Lung microvascular endothelial cell (primary cell): ENCODE measurements at places on chromosomes 5 and 9.
A peak's percentile ranks its signal among the peaks of the same experiment; 100 is the strongest.

- DNase-seq: peak; percentile 76
Measured at GRCh38 chr5:52702877-52703276, 84.8 kb upstream of the ITGA1 start.

GRCh38 chr5:123028222-123028621, 8.3 kb downstream of the PPIC start:
- DNase-seq: no peak

GRCh38 chr5:157446412-157446935, 13.5 kb upstream of the NIPAL4 start:
- DNase-seq: no peak

DNA sequence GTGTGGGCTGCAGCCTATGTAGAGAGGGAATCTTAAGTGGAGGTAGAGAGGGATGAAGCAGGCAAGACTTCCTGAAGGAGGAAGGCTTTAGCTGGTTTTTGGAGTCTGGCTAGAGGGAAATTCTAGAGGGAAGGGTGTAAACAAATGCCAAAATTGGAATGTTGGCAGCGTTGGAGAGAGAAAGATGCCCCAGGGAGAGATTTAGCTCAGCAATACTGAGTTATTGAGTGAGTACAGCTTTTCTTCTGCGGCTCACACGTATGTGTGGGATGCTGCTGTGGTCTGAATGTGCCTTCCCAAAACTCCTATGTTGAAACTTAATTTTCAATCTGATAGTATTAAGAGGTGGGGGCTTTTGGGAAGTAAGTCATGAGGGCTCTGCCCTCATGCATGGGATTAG, 24.5 kb upstream of the GLRA1 start:
- DNase-seq: no peak

DNA sequence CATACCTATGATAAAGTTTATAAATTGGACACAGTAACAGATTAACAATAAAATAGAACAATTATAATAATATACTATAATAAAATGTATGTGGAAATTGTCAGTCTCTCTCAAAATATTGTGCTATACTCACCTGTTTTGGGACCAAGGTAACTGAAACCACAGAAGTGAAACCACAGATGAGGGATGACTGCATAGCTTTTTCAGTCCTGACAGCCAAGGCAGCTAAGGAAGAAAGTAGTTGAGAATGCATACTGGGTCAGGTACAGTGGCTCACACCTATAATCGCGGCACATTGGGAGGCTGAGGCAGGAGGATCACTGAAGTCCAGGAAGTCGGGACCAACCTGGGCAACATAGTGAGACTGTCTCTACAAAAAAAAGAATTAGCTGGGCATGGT, 8.9 kb downstream of the SRP19 start:
- DNase-seq: no peak

DNA sequence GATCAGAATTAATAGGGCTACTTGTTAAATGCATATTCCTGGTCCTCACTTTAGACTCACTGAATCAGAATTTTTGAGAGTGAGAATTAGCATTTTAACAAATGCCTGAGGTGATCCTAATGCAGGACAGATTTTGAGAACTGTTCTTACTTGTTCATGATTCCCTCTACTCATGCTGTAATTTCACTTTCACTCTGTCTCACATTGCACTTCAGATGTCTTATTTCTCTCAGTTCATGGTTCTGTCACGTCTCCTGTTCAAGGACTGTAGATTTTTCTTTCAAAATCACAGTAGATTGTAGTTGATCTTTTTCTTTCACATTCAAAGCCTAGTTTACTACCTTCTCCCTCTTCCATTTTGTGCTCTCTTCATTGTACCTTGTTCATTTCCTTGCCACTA, 54.3 kb downstream of the ADGRV1 start:
- no peak for DNase-seq

DNA sequence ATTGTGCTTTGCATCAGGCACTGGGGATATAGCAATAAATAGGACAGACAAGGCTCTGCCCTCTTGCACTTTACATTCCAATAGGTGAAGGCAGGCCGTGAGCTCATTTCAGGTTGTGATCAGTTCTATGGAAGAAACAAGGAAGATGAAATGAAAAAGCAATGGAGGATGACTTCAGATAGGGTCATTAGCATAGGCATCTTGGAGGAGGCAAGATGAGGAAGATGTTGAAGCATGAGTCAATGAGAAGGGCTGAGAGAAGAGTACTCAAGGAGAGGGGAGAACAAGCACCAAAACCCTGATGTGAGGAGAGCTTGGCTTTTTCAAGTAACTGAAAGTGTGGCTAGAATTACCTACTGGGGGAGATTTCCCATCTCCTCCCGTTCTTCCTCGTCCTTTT, 5.0 kb upstream of the SPARC start:
- no peak for DNase-seq

DNA sequence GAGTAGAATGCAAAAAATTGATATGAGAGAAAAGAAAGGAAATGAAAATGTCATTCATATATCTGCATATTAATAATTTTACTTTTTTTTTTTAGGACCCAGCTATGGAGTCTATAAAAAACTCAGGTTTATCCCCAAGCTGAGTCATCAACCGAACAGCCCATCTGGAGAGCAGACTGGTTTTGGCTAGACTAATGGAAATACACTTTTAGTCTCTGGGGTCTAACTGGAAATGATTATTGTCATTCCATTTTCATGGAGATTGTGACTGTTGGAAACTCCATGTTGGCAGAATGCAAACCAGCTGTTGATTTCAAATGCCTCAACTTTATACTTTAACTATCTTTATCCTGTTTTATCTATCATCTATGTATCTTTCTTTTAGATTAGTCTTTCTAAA, 28.7 kb downstream of the ANXA1 start:
- peak; percentile 36 for DNase-seq

- DNase-seq: peak; percentile 30
Measured at GRCh38 chr9:113886466-113886865, 10.4 kb downstream of the ZNF618 start.

DNA sequence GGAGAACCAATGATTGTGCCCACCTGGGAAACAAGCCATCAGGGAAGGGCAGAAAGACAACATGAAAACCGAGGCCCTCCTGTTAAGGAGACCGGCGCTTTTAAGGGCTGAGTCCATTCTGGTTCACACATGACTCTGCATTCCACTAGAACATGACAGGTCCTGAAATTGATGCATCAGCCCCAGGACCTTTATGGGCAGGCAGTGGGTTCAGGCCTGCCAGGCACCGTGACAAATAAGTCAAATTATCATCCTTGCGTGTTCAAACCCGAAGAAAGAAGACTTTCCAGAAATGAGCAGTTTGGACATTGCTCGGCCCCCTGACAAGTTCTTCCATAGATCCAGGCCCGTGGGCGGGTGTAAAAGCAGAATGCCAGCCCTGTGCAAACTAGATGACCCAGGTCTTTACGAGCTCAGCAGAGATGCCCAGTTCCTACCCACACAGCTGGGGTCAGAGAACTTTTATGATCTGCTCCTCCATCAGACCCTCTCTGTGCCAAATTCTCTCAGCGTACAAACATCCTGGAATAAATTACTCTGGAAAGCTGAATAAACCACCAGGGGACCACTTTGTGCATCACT, 295.5 kb upstream of the WWC1 start:
- no peak for DNase-seq

- DNase-seq: no peak
Measured at GRCh38 chr5:159765135-159765433, 151.2 kb upstream of the ADRA1B start.

DNA sequence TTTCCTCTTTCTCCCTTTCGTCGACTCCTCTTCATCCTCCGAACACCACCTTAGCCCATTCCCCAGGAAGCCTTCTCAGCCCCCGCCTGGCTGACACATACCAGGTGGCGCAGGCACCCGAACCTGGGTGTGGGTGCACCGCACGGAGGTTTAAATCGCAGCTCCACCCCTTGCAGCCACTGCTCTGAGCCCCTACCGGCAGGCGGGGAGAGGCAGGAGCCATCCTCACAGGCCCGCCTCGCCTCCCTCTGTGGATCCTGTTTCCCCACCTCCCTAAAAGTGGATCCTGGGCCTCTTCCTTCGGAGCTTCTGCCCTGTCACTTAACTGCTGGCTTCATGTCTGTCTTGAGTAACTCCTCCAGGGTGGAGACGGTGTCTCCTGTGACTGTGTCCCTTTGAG, 110.7 kb downstream of the OLFM1 start:
- no peak for DNase-seq

DNA sequence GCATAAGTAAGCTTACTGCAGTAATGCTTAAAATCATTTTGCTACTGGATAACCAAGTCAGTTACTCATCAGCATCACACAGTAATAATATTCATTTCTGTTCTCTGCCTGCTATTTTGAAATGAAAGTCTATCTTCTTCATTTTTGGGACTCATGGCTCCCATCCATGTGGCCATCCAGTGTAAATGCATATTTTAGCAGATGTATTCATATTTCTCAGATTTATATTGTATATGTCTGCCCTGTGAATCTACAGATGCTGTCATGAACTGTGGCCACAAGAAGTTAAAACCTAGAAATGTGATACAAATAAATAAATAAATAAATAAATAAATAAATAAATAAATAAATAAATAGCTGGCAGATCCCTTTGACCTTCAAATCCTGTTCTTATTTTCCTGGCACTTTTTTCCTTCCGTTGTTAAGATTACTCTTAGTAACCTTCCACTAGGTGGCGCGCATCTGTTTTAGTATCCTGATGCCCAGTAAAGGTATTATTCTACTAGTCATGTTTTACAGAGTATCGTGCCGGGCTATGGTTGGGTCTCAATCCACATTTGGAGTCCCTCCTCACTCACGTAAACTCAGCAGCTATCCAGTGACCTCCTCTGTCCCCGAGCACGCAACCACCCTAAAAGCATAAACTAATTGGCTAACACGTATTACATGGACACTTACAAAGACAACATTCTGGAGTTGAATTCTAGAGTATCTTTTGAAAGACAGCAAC, 79.2 kb upstream of the IL7R start:
- DNase-seq: peak; percentile 92

- DNase-seq: peak; percentile 51
Measured at GRCh38 chr5:107670932-107671741, at the start of gene EFNA5. EFNA5 (minus strand) TSS chr5:107670937.

GRCh38 chr9:107868186-107868585, 378.6 kb upstream of the KLF4 start:
- no peak for DNase-seq
